ENCODE measurements at places on chromosomes 7 and 10.

DNA sequence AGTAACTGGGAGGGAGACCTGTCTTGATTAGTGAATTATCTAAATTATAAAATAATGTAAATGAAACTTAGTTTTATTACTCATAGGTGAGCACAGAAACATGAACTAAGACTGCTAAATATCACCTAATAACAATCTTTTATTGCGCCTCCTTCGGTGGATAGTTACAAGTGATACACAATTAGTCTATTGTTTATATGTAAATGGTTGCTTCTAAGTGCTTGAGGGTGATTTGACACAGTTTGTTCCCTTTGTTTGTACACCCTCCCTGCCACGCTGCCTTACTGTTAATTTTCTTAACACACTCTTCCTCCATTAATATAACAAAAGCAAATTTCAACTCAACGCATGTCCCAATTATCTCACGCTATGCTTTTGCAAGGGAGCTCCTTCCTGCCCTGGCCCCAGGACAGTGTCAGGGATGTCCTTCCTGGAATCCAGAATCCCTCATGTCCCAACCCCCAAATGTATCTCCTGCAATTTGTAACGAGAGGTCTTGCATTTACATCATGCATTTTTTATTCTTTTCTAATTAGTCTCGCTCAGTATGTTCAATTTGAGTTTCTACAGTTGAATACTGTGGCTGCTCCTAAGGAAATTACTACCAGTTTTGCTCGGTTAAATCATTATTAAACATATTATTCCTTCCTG, 4.2 kb downstream of the NPSR1 start:
- DNase-seq = no peak

DNA sequence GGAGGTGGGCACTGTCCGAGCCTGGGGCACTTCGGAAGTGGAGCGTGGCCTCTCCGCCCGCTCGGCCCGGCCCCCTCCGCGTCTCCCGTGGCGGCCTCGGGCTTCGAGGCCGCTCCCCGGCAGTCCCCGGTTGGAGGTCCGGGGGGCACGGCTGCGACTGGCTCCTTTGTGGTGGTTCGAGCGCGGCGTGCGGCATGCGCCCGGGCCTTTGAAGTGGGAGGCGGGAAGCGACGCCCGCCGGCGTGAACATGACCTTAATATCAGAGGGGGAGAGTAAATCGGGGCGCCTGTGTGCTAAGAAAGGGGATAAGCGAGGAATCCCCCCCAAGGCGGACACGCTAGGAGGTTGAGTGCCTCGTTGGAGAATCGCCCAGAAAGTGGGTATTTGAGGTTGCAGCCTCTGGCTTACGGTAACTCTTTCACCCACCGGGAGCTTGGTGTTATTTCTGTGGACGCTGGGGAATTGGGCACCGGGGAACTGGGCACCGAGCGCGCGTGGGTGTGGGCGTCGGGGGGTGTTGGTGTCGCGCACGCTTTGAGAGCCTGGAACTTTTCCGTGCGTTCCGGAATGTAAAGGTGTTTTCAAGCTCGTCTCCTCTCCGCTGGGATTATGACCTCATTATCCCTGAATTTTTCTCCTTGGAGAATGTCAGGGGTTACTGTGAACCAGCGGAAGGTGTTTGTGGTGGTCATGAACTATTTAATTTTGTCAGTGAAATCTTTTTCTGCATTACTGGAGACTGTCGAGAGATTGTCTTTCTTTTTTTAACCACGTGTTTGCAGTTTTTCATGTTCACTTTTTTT, 660 bp downstream of the SUV39H2 start:
- peak; percentile 47 for DNase-seq

DNA sequence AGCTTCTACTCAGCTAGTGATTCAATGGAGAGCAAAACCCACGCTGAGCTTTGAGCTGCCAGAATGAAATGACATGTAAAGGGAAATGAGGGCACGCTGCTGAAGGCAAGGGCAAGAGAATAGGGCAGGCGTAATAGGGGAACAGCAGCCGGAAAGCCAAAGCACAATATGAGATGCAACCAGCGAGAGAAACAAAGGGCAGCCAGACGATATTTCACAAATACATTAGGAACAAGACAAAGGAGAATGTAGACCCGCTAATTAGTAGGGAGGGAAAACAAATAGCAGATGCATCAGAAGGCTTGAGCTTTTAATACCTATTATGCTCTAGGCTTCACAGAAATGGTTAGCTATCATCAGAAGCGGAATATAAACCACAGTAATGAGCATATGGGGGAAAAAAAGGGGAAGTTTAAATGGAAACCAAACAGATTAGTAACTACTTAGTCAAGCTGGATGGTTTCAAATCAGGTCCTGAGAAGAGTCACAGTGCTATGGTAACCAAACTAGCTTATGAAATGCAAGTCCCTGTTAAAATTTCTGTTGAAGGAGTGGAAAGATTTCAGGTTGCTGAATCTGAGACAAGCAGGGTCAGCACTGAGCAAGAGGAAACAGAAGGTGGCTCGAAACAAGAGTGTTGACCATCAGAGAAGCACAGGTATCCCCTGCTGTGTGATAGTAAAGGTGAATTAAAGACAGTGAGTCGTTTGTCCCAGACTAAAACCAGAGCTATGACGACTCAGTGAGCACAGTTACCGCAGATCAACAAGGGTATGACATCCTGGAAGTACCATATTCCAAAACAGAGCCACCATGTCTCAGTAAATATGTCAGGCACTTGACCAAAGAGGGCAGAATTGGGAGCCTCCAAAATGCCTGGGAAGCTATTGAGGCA, 496.9 kb upstream of the CELF2 start:
- peak; percentile 23 for DNase-seq

DNA sequence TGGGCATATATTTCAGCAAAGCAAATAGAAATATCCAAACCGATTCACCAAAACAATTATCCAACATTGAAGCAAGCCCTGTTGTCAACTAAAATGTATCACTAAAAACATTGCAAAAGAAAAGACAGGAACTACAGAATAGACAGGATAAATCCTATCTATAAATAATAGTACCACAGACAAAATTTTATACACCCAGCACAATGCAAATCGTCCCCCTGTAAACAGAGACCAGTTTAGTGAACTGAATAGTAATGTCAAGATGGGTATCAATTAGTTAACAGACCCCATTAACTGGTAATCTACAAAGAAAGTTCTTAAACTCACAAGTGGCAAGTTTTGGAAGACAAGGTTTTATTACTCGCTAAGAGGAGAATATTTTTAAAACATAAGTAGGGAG, 4.0 kb downstream of the ZC3HAV1 start:
- DNase-seq = no peak

- DNase-seq = no peak
These were observed 13.0 kb downstream of the RRP12 start for GRCh38 chr10:97388152-97388551.

GRCh38 chr10:71902351-71902750, 51.3 kb upstream of the PSAP start:
- no peak for DNase-seq

- DNase-seq = no peak
These were observed 73.6 kb downstream of the OTUD1 start for GRCh38 chr10:23512355-23513058.

GRCh38 chr7:68613405-68613804, 984.9 kb upstream of the AUTS2 start:
- no peak for DNase-seq

DNA sequence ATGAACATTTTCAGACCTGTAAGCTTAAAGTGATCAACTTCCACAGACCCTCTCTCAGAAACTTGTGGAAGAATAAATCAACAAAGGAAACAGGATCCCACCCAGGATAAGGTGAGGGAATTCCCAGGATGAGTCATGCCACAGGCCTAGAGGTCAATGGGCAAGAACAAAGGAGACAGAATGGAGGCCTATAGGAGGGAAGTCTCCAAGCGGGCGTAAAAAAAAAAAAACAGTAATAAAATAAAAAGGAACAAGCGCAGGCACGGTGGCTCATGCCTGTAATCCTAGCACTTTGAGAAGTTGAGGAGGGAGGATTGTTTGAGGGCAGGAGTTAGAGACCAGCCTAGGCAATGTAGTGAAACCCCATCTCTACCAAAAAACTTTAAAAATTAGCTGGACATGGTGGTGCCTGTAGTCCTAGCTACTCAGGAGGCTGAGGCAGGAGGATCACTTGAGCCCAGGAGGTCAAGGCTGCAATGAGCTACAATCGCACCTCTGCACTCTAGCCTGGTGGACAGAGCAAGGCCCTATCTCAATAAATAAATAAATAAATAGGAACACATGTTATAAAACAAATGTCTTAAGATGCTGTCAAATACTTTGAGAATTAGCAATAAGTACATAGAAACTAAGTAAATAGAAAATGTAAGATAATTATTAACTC, 8.4 kb downstream of the SORBS1 start:
- no peak for DNase-seq

DNA sequence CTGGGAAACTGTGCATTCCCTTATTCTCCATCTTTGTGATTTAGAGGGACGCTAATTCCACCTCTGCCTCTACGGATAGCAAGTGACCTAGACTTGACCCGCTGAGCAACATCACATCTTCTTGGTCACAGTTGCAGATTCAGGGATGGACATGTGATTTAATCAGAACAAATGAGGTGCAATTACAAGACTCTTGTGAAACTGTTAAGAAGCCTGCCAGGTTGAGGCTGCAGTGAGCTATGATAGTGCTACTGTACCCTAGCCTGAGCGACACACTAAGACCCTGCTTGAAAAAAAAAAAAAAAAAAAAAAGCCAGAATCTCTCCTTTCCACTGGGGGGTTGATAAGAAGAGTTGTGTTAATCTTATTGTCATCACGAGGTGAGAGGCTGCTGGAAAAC, 14.4 kb downstream of the MPLKIP start:
- DNase-seq = no peak

Measured in KG1 (cell line).